ENCODE measurements at places on chromosomes 5 and 9.

GRCh38 chr5:179817890-179818745 lies 2.6 kb upstream of the SQSTM1 start:
- DNase-seq, result no peak

- DNase-seq, result no peak
Measured at GRCh38 chr5:44387921-44388320, 1.3 kb downstream of the FGF10 start.

GRCh38 chr5:62465985-62466925 lies 53.7 kb downstream of the IPO11 start:
- no peak for DNase-seq

- no peak for DNase-seq
Measured at GRCh38 chr5:45189042-45189441, 380.3 kb downstream of the MRPS30 start.

- no peak for DNase-seq
Measured at GRCh38 chr9:103997856-103998370, 96.2 kb upstream of the SMC2 start.

DNA sequence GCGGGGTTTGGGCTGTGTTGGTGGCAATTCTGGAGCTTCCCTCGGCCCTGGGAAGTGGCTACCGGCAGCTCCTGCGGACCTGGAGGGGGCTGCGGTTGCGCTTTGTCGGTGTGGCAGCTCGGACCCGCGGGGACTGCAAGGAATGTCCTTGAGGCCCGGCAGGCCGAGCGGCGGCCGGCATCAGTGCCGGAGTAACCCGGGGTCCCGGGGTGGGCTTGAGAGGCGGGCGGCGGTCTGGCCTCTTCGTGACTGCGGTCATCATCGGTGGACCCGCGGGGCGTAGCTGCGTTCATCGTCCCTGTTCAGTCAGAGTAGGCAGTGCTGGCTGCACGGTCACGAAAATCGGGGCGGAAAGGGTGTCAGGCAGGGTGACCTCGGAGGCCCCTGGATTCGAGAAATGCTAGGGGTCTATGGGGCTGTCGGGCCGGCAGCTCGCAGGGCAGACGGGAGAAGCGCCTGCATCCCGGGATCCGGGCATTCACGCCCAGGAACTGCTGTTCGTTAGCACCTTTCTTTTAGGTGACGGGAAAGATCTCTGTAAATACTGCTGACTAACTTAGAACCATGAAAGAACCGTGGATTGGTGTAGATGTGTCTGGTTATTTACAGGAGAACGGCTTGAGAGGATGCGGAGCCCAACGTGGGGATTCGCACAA lies 474 bp downstream of the HMGCR start:
- no peak for DNase-seq

GRCh38 chr5:181260720-181261319 lies at the start of gene TRIM52:
TRIM52 (minus strand) TSS chr5:181261143; CDS start chr5:181260813, 330 bp downstream.
- DNase-seq, result no peak

DNA sequence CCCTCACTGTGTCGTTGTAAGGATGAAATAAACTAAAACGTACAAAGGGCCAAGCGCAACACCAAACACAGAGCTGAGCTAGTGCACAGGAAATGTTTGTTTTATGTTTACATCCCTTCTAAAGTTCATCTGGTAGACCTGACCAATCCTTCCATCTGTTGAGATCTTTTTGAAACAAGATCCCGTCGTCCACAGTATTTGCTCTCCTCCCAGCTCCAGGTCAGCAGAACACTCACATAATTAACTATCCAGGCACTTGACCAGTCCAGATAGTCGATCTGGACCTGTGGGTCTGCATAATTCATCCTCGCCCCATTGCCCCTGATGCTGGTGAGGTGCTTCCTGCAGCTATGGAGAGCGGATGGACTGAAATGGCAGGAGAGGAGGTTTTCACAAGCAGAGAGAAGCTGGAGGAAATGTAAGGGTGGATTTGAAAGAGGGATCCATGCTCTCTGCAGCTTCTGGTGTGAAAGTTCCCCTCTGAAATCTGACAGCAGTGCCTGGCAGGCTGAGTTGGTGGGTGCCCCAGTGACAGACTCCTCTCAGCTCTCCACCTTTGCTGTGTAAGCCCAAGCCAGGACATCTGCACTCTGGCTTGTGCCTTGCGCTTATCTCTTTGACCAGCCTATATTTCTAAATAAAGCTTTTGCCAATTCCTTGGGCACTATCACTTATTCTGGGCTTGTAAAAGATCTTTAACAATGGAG lies 102.4 kb downstream of the TTLL11 start:
- no peak for DNase-seq

- no peak for DNase-seq
Measured at GRCh38 chr9:133563291-133563796, 28.8 kb downstream of the ADAMTSL2 start.

DNA sequence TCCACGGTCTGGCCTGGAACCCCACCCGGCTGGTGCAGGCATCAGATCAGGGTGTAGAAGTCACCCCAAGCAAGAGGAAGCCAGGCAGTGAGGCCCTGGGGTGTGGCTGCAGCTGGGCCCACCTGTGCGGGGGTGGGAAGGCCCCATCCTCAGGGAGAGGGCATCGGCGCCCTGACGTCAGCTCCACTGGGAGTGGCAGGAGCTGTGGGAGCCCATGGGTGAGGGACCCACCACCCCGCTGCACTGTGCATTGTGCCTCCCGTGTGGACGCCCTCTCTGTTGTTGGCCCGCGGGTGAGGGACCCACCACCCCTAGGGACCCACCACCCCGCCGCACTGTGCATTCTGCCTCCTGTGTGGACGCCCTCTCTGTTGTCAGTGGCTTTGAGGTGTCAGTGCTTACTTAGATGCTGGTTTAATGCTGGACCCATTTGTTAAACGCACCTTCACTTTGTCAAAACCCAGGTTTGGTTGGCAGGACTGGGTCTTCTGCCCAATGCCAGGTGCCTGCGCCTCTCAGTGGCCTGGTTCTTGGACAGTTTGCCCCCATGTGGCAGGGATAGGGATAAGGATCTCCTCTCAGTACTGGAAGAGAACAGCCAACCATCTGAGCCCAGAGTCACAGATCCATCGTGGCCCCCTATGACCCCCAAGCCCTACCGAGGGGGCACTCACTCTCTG lies 6.9 kb upstream of the EXOC3 start:
- no peak for DNase-seq

- no peak for DNase-seq
Measured at GRCh38 chr5:106875591-106876297, 795.0 kb downstream of the EFNA5 start.

DNA sequence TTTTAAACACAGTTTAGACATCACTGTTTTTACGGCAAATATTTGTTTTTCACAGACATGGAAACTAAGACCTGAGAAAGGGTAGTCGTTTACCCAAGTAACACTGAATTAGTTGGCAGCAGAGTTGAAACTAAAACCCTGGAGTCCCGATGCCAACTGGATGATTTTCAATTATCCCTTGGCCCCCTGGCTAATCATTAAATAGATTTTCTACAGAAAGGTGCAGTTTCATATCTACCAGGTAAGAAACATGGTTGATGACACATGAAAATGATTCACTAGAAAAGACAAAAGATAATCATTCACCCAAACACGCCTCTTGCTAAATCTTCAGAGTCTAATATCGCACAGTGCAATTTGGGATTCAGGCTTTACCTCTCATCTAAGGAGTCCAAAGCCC lies 136.9 kb downstream of the SEMA5A start:
- DNase-seq, result peak; percentile 31

GRCh38 chr5:156677963-156678362 lies 172.1 kb upstream of the PPP1R2B start:
- DNase-seq, result no peak

- no peak for DNase-seq
Measured at GRCh38 chr5:148938522-148938882, 112.1 kb downstream of the ADRB2 start.

- DNase-seq, result no peak
Measured at GRCh38 chr5:10455277-10455670, 13.6 kb downstream of the ROPN1L start.

DNA sequence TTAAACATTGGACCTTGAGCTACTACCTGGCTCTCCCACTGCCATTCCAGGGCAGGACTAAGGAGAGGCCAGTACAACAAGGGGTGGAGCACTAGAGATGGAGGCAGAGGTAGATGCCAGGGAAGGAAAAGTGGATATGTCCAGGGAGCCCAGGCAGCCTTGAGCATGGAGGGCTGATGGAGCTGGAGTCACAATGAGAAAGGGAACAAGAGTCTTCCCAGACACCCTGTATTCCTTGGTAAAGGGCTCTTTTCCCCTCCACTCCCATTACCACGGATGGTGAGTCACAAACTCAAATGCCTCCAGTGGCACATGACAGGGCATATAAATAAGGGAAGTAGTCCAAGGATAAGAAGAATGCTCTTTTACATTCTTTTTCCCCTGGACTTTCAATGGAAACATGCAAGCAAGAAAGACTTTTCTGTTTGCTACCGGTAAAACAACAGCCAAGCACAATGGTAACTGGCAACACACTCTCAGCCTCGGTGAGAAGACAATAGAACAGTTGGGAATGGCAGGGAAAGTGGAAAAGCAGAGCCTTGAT lies 16.7 kb downstream of the ERAP1 start:
- DNase-seq, result no peak

- no peak for DNase-seq
Measured at GRCh38 chr5:106474066-106474465, 1196.7 kb downstream of the EFNA5 start.

GRCh38 chr5:27810458-27810857 lies 772.1 kb upstream of the CDH9 start:
- no peak for DNase-seq

- DNase-seq, result no peak
Measured at GRCh38 chr9:106752581-106752980, 110.4 kb upstream of the ZNF462 start.

- no peak for DNase-seq
Measured at GRCh38 chr5:124990723-124991122, 244.3 kb upstream of the ZNF608 start.

DNA sequence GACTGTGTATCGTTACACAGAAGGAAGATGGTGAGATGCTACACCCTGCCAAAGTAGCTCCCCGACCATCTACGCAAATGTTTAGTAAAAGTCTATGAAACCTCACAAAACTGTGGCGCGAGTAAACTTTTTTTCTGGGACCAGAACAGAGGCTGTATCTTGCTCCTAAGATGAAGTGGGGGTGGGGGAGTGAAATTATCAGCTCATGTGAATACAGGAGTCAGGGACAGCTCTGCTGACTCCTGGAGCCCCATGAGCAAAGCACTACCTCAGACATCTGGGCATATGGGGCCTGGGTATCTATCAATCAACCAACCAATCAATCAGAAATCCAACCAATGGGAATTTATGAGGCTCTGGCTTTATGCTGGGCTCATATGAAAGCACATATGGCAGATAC lies 138.6 kb upstream of the RANBP3L start:
- DNase-seq, result no peak

DNA sequence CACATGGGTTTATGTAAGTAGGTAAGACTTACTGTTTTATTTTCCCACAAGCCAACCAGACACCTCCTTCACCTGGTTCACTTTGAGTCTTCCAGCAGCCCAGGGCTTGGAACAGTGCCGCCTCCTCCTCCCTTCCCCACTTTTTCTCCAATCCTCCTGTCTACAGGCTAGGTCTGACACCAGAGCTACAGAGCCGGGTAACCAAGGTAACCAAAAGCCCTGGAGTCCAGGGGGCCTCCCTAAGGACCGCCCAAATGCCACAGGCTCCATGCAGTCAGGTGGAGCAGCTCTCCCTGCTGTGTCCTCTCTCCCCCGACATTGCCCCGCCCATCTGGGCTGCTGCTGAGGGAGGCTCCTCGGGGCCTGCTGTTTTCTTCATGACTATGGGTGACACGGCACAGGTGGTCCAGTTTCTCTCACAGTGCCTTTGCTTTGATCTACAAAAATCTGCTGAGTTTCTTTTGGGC lies 138.0 kb upstream of the EFNA5 start:
- DNase-seq, result no peak

GRCh38 chr9:3137347-3137695 lies 293.4 kb upstream of the PUM3 start:
- DNase-seq, result no peak

DNA sequence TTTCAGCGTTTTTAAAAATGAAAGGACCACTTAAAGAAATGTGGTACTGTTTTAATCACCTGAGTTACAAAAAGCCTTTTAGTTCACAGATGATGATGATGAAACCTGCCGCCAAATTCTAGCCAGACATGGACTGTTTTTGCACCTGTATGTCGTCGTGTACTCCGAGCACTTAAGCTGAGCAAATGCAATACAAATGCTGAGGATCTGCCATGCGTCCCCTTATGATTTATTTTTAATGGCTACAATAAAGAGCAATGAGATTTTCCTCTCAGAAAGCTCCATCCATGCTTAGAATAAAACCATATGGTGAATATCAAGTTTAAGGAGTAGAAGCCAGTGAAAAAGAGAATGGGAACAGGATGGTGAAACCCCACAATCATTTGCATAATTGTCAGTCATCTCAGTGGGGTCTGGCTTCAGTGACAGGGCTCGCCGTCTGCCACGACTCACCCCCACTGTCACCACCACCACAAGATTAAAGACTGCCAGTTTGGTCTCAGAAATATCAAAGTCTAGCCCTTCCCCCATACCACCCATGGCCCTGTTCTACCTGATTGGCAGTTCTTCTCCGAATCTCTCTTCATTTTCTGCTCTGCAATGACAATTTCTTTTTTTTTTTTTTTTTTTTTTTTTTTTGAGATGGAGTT lies 159.9 kb downstream of the GOLPH3 start:
- DNase-seq, result no peak

GRCh38 chr5:169162407-169162806 lies 138.5 kb downstream of the SLIT3 start:
- DNase-seq, result no peak

- DNase-seq, result no peak
Measured at GRCh38 chr9:115665519-115665918, 488.1 kb upstream of the PAPPA start.

- no peak for DNase-seq
Measured at GRCh38 chr5:38686658-38687057, 130.2 kb upstream of the LIFR start.

- DNase-seq, result no peak
Measured at GRCh38 chr9:13461414-13461991, 182.0 kb upstream of the MPDZ start.

GRCh38 chr9:126818482-126818881 lies 13.6 kb downstream of the ZBTB43 start:
- DNase-seq, result no peak

- no peak for DNase-seq
Measured at GRCh38 chr5:172452398-172453205, 1.7 kb downstream of the SH3PXD2B start.

GRCh38 chr9:71479621-71480020 lies 288.7 kb downstream of the CEMIP2 start:
- DNase-seq, result no peak

DNA sequence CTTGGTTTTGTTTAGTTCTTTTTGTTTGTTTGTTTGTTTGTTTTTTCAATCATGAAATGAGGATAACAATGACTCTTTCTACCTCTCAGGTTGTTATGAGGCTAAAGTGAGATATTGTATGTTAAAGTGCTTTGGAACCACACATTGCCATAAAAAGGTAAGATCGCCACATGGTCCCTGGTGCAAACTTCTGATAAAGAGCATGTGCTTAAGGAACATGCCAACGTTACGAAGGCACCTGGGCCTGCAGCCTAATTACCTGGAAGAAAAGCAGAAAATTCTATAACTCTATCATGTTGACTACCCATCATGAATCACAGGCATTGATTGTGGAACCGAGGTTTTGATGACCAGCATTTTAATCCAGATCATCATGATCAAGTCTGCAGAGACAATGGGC lies 151.8 kb downstream of the DROSHA start:
- no peak for DNase-seq
